Colonic mucosa (tissue), 4 donors: ENCODE measurements at places on chromosomes 4 and X.

DNA sequence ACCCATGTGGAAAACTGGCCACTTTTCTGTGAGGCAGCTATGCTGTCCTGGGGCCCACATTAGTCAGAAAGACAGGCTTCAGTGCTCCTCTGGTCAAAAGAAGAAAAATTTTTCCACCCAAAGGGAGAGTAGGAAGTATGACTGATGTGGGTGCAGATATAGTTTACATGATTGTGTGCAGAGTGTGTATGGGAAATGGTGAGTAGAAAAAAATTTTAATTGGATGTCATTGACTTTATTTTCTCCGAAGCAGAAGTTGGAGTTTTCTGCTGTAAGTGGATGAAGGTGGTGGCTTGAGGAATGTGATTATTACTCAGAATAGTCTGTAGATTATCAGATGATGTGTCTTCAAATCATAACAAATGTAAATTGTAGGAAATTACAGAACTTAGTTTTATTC is 241.5 kb upstream of the IGFBP7 start:
- no peak for DNase-seq

GRCh38 chrX:120564925-120565324 is 4.2 kb upstream of the CUL4B start:
- DNase-seq, result no peak

GRCh38 chrX:352181-352580 is 33.6 kb upstream of the GTPBP6 start:
- no peak for DNase-seq

DNA sequence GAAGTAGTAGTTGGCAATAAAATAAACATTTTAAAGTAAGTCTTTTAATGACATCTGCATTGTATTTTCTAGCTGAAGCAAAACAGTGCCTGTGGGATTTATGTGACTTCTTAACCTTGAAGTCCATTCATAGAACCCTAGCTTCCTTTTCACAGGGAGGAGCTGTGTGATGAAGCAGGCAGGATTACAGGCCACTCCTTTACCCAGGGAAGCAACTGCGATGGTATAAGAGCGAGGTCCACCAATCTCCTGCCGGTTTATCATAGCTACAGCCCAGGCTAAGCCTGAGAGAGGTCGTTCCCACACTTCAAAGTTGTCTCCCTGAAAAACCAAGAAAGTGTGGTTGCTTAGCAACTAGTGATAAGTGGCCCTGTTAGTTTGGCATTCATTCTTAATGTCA is 7.0 kb downstream of the RPL36A start:
- DNase-seq, result no peak

- no peak for DNase-seq
These were observed 3.9 kb downstream of the SHISA3 start for GRCh38 chr4:42401171-42401570.

GRCh38 chr4:675980-676870 is 1.9 kb downstream of the MYL5 start:
- no peak for DNase-seq

- peak; percentile 71 for DNase-seq
These were observed 29.6 kb downstream of the PDK3 start for GRCh38 chrX:24494647-24495075.

DNA sequence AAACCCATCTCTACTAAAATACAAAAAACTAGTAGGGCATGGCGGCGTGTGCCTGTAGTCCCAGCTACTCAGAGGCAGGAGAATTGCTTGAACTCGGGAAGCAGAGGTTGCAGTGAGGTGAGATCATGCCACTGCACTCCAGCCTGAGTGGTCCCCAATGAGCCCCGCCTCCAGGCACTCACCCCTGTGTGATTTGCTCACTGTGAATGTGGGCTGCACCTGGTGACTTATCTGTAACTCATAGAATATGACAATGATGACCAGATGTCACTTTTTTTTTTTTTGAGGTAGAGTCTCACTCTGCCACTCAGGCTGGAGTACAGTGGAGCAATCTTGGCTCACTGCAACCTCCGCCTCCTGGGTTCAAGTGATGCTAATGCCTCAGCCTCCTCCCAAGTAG is 49.0 kb upstream of the HOPX start:
- DNase-seq, result no peak

DNA sequence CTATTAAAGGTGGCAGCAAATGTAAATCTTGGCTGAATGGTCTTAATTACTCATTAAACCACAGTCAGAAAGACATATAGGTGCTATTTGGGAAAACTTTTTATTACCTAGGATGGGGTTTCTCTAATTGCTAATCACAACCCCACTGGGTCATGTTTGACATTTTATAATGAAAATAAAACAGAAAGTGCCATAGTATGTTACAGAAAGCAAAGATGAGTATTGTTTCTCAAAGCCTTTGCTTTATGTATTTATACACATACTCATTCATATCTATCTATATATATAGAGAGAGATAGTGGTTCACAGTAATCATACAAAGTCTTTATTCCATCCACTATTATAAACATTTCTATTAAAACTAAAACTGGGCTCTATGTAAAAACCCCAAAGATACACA is 18.2 kb downstream of the TMEM184C start:
- no peak for DNase-seq

- DNase-seq, result no peak
These were observed 96.1 kb upstream of the FAM9A start for GRCh38 chrX:8897259-8897658.

DNA sequence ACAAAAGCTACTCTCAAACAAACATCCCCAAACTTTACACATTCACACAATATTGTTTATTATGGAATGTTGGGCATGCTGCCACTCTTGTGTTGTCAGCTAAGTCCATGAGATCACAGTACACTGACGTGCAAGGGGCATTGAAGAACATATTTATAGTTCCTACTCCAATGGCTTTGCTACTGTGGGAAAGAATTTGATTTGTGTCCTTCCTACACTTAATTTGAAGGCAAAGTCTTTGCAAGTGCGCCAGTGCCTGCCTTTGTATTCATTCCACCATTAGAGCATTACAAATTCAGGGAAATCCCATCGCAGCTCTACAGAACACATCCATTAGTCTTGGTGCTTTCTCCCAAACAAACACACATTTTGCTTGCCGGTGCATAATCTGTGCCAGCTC is 45.4 kb upstream of the FTHL17 start:
- no peak for DNase-seq

DNA sequence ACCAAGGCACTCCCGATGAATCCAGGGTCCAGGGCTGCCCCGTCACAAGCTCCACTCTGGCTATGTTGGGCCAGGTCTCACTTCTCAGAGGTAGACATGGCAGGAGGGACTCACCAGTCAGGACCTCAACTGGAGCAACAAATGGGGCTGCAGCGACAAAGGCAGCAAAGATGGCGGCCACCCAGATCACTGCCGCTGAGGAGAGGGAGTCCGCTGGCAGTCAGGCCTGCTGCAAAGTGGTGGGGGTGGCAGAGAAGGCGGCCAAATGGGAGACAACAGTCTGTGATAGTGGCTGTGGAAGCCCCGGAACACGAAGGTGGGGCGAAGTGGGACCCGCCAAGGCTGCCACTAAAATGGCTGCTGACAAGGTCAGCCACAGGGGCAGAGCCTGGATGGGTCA is 143.3 kb upstream of the RADX start:
- no peak for DNase-seq

- DNase-seq, result no peak
These were observed 45.8 kb downstream of the OSTC start for GRCh38 chr4:108696160-108696559.

DNA sequence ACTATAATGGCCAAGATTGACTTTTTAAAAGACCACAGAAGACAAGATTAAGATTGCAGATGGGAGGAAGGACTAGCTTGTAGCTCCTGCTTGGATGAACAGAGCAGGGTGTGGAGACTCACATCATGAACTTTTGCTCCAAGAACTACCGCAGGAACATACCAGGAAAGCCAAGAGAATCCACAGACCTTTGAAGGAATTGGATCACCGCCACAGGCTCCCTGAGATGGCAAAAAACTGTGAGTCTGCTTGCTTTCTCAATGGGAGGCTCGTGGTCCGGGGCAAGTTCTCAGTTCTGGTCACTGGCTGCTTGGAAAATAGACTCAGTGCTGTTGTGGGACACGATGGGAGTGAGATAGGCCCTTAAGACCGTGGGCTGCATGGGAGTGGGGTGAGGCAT is 276.6 kb downstream of the CCSER1 start:
- DNase-seq, result no peak

GRCh38 chr4:54742636-54743399 is 85.1 kb downstream of the KIT start:
- no peak for DNase-seq

DNA sequence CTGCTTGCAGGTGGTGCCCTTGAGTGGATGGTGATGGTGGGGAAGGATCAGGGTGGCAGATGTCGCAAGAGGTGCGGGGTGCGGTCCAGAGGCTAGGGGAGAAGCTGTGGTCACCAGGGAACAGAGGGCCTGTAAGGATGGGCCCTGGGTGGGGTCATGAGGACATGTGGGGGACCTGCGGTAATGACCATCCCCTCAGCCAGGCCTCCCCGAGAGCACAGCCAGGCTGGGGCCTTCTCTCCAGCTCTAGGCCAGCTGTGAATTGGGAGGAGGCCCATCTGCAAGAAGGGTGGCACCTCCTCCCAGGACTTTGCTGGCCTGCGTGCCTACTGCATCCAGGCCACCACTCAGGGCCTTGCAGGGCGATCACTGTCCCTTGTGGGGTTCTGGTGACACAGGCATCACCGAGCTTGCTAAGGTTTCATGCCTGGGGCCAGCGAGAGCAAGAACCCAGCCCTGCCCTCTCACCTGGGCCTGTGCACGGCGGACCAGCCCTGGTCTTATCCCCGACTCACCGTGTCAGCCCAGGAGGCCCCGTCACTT is 34.1 kb upstream of the MXD4 start:
- DNase-seq, result no peak

DNA sequence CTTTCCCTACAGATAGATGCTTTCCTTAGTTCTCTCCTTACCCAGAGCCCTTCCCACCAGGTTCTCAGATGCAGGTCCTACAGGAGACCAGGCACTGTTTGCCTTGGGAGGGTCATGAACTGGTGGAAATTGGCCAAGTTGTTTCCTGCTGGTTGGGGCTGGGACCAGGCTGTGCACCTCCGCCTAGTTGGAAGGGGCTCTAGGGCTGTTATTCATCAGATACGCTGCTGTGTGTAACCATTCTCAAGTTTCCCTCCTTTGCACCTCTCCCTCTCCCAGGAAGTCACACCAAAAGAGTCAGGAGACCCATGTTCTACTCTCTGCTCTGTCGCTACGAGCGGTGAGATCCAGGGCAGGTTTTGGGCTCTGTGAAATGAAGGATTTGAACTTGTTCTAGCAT is 11.9 kb upstream of the VSIG1 start:
- DNase-seq, result peak; percentile 34

DNA sequence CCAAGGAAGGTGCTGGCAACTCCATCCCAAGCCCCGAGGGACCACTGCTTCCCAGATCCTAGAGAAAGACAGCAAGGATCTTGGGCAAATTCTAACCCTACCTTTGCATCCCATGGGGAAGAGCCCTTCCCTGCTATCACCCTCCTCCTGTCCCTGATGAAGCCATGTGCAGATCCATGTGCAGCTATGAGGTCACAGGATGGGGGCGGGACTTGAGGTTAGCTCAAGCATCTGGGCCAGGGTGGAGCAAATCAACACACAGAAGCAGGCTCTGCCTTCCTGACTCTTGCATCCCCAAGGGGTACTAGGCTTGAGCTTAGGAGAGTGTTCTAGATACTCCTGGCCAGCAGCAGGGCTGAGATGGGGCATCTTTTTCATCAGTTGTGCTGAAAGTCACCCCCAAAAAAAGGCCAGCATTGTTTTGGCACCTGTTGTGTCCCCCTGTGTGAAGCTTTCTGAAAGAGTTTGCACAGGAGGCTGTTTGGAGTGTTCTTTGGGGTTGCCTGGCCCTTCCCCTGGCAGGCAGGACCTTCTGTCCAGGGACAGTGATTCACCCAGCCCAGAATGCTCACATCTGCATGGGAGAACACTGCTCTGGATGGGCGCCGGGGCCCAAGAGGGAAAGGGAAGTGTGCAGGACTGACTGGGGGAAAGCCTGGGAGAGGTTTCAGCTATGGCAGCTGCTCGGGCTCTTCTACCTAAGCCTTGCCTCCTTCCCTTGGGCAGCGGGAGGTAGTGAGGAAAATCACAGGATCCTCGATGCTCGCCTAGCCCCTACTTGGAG is 50.8 kb downstream of the PRPS1 start:
- peak; percentile 65 for DNase-seq

- no peak for DNase-seq
These were observed 22.3 kb downstream of the CTBP1 start for GRCh38 chr4:1226598-1226997.

- no peak for DNase-seq
These were observed 37.7 kb upstream of the TASL start for GRCh38 chrX:30615229-30615628.

GRCh38 chr4:105145903-105146275 is 787 bp upstream of the TET2 start:
- peak; percentile 49 for DNase-seq
